ENCODE measurements at places on chromosomes 7 and 10. TPM values are rescaled to one million over a fixed set of nuclear protein-coding genes. Genes with fewer than 3 reads are reported as not detected.

Gene PRSS37
- total RNA-seq: not detected

Gene TMEM130
- not detected for total RNA-seq

Gene GJC3
- total RNA-seq: 0.47 TPM

Gene MRPS24
- 130 TPM for total RNA-seq

Gene SVOPL
- total RNA-seq: 0.78 TPM

Gene HDAC9
- 1.5 TPM for total RNA-seq

Gene ST8SIA6
- total RNA-seq: not detected

Gene MYO1G
- 403 TPM for total RNA-seq

Gene FGL2
- total RNA-seq: 0.95 TPM

Gene PAX2
- not detected for total RNA-seq

Gene LRMDA
- total RNA-seq: not detected

Gene AZGP1
- total RNA-seq: not detected

Gene HELLS
- 148 TPM for total RNA-seq

Gene NEUROD6
- total RNA-seq: not detected

Gene MPLKIP
- total RNA-seq: 43.8 TPM

Gene OGA
- 125 TPM for total RNA-seq

Gene WEE2
- not detected for total RNA-seq

Gene CHAT
- not detected for total RNA-seq
